ENCODE measurements at places on chromosomes 12 and 14.

- no peak for DNase-seq
These were observed 279.4 kb downstream of the TMTC2 start for GRCh38 chr12:82966001-82966559.

DNA sequence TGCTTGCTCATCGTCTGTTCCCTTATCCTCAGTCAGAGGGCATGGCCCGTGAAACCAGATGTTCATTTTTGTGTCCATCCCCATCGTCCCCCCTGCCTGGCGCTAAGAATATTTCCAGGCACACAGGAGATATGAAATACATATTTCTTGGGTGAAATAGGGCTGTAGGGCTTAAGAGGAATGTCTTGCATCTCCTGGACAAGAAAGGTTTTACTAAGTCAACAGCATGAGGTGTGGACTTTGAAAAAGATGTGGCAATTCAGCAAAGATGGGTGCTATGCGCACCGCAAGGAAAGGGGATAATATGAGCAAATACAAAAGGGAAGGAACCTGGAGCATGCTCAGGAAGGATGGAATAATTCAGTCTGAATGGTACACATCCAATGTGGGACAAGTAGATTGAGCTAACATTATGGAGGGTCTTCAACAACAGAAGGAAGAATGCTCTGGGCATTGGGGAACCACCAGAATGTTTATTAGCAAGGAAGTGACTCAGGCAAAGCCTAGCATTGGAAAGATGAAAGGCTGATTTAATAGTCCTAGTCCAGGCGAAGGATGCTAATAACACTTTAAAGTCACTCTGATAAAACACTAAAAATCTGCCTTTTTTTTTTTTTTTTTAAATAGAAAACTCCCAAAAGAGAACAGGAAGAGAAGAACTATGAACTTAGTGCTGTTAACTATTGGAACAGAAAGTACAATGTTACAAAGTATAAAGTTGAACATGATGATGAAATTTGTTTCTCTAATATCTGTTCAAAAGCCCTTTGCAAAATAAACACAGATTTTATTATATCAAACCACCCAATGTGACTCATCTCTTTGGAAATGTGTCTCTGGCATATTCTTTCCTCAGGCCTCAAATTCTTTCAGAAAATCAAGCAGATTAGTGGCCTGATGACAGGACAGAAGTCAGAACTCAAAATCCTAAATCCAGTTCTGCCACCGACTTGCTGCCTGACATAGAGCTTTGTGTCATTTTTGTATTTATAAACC, 449.5 kb downstream of the BCAT1 start:
- DNase-seq = peak; percentile 72

GRCh38 chr12:1848146-1848545, 27.8 kb downstream of the LRTM2 start:
- DNase-seq = no peak

GRCh38 chr12:46364777-46365580, 7.6 kb downstream of the SLC38A2 start:
- peak; percentile 81 for DNase-seq

- DNase-seq = no peak
These were observed 32.3 kb downstream of the RAD51B start for GRCh38 chr14:67851785-67852410.

GRCh38 chr12:10130042-10130441, at the start of gene CLEC7A:
CLEC7A (minus strand) TSS chr12:10130199; CDS start chr12:10130082, 117 bp downstream.
- no peak for DNase-seq

DNA sequence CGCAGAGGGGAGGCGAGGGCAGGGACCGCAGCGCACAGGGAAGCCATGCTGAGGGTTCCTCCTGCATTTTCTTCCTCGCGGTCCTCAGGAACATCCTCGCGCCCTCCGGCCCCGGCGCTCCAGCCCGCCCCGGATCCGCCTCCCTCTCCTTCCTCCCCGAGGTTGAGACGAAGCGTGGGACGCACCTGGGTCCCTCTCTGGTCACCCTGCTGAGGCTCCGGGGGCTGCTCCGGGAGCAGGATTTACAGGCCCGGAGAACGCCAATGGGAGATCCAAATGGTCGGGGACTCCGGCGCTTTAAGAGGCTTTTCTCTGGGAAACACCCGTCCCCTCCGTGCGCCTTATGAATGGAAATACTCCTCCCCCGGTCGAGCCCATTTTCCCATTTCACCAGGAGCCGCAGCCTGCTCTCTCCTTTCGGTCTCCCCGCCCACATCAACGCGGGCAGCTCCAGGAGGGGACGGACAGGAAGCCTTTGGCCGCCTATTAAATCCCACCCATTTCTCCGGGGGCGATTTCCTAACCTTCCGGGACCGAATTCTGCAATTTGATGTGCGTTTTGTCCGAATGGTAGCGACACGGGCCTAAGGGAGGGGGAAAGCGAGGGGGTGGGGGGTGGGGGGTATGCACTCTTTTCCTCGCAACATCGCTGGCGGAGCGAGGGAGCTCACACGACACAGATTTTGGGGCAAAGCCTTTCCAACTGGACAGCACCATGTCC, at the start of gene UNC79:
UNC79 (plus strand) TSS at position 625 of the 721 bp plus-strand sequence; CDS start at position 716, 91 bp downstream.
- no peak for DNase-seq

GRCh38 chr12:84572196-84572595, 340.4 kb downstream of the SLC6A15 start:
- DNase-seq = no peak

DNA sequence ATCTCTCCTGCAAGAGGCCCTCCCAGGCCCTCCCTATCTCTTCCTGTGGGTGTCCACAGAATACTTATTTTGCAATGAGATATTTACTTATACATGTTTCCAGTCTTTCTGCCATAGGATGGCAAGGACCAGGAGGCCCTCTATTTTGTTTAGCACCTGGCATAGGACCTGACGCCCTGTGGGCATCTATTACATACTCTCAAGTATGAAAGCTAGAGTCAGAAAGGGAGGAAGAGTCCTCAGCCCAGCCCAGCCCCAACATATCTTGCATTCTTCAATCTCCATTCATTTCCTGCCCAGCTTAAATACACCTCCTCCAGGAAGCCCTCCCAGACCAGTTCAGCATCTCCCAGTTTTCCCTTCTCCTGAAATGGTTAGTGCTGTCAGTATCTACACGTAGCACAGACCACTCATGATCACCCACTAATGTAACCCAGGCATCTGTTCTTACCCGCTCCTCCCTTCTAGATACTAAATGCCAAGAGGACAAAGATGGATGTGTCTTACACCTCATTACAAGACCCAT, 7.4 kb downstream of the FOXN4 start:
- DNase-seq = no peak

GRCh38 chr14:24136684-24137528, 912 bp downstream of the PSME1 start:
- no peak for DNase-seq

DNA sequence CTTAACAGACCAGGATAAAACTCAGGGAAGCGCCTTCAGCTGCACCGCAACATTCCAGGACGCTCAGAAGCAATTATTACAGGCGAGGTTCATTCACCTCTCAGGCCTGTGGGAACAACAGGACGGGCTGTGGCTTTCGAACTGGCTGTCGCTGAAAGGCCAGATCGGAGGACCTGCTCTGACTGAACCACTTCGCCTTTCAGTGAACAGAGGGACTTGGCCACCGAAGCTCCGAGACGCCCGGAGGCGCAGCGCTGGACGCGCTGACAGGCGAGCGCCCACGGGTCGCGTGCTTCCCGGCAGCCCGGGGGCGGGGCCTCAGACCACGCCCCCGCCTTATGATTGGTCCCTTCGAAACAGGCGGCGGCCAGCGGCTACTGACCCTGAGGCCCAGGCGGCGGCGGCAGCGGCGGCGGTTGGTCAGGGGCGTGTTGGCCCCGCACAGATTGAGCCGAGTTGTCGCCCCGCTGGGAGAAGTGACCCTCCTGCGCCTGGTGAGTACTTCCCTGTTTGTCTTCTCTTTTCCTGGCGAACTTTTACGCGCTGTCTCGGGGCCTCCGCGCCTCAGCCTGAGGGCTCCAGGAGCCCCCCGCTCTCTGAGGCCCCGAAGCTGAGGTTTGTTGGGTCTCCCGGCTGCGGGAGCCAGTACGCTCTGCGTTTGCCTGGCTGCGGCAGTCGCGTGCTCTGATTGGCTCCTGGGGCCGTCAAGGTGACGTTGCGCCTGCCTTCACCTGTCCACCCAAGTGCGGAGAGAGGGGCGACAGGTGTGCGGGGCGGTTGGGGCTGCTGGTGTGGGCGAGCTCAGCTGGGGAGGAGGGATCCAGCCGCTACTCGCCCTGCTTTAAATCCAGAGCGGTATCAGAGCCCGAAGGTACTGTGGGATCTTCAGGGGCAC, at the start of gene GAS2L3:
GAS2L3 (plus strand) TSS at position 393 of the 895 bp plus-strand sequence. CDS start 21,221 bp downstream, outside the sequence.
- DNase-seq = peak; percentile 79

DNA sequence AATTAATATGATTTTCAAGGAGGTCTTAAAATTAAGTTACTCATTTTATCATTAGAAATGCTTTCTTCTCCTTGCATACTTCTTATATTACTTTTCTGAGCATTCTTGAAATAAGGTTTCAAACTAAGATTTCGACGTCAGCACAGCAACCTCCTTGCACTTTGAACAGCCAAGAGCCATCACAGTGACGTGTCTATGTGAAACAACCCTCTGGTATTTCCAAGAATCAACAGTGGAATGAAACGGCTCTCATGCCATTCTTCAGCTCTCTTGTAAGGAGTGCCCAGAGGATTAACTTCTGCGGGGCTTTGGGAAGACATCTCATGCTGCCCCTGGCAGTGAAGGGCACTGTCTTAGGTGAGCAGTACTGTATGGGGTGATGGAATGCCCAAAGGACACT, 109.2 kb downstream of the EFCAB11 start:
- DNase-seq = peak; percentile 88

- no peak for DNase-seq
These were observed 183.8 kb downstream of the FOXA1 start for GRCh38 chr14:37411079-37411735.

DNA sequence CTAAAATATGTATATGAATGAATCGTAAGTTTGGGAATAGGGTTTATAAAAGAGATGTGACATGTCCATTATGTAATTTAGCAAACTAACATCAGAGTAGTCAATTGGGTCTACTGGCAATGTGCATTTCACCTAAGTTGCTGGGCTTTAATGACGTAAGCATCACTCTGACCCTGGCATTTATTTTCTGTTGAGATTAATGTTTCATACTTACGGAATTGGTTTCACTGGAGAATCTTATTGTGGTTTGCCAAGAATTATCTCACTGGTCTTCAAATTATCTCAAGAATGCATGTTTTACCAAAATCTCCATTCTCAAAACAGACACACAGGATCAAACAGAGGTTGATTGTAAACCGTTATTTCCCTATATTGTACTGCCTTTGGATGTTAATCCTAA, 437.1 kb downstream of the NPAS3 start:
- peak; percentile 34 for DNase-seq

GRCh38 chr14:90658541-90658967, 157.7 kb downstream of the TTC7B start:
- peak; percentile 66 for DNase-seq

DNA sequence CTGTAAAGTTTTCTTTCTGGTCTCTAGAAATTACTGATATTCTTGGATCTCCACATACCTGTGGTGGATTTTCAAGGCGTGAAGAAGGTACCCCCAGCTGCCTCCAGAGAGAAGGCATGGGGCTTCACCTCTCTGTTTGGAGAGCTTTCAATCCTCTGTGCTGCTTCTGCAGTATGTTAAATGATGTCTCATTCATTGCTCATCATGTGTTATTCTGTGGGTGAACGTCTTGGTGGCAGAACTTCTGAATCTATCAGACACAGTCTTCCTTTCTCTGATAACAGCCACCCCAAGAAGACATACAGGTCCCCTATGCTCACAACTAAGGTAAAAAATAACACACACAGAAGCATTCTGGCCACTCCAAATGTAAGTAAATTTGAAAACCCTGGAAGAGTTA, 221.3 kb upstream of the TMEM260 start:
- peak; percentile 34 for DNase-seq

- peak; percentile 18 for DNase-seq
These were observed at the start of gene MDGA2 for GRCh38 chr14:47675466-47676314. MDGA2 (minus strand) TSS chr14:47675605.

DNA sequence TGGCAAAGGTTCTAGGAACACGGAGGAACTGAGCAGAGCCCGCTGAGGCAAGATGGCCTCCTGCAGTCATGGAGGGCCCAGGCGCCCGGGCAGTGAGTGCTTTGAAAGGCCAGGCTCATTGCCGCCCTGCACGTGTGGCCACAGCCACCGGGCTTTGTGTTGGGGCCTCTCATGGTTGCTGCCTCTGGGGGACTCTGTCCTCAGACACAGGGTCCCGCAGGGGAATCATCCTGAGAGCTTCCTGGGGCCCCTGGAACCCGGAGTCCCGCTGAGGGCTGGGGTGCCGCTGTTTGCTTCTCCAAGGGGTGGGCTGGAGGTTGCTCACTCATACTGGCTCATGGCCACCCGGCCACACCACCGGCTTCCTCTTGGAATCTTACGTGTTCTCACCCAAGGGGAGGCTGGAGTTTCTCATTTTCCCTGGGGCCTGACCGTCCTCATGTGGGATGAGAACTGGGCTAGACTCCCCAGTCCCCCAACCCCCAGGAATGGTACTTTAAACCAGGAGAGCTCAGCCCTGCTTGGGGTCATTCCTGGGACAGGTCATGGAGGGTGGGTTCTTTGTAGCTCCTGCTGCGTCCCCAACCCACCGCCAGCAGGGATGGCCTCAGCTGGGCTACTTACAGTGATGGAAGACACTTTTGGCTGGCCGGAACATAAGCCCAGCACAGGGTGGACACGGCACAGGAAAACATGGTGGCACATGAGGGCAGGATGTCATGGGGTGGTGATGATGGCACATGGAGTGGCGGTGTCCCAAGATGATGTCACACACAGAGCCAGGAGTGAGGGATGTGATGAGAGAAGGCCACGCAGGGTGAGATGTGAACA, 21.1 kb upstream of the LRTM2 start:
- DNase-seq = no peak

- DNase-seq = no peak
These were observed 6.2 kb downstream of the CMKLR1 start for GRCh38 chr12:108332791-108333382.

DNA sequence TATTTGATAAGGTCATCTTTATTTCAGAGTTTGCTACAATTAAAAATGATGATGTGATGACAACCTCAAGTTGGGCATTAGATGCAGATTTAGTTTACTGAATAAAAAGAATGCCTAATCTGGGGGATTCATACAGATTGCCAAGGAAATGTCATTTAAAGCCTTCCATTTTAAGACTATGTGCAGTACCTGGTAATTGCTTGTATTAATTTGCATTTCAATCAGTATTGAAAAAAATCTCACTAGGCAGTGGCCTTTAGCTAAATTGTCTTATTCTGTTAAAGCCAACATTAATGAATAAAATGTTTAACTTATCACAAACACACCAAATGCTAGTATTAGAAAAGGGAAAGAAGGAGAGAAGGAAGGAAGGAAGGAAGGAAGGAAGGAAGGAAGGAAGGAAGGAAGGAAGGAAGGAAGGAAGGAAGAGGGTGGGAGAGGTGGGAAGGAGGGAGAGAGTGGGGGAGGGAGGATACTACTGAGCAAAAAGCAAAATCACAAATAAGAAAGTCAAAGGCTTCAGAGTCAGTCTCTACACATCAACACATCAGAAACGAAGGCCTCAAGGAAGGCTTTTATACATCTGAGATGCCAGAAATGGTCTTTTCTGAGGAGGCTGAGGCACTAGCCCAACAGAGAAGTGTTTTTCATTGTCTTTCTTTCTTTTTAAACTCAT, 271.1 kb upstream of the CLEC14A start:
- DNase-seq = no peak

GRCh38 chr14:68807148-68807600, 14.3 kb upstream of the ZFP36L1 start:
- DNase-seq = peak; percentile 61

GRCh38 chr14:63454863-63455622, 88.1 kb downstream of the PPP2R5E start:
- peak; percentile 60 for DNase-seq
